ENCODE measurements at places on chromosomes 4 and X. TPM values are rescaled to one million over a fixed set of nuclear protein-coding genes. Genes with fewer than 3 reads are reported as not detected.

GRCh38 chrX:70444326-70444945, at the start of gene DLG3:
Gene DLG3, plus strand, starts transcription at chrX:70444835. Its CDS starts 367 bp downstream, at chrX:70445202.
- H3K27me3 ChIP-seq = no peaks in the 10 kb centered on the region
- no peak for DNase-seq
- H3K4me1 ChIP-seq = no peaks in the 10 kb centered on the region
- H3K36me3 ChIP-seq = no peaks in the 10 kb centered on the region
- H3K27ac ChIP-seq = no peak within 1 kb of the TSS

DNA sequence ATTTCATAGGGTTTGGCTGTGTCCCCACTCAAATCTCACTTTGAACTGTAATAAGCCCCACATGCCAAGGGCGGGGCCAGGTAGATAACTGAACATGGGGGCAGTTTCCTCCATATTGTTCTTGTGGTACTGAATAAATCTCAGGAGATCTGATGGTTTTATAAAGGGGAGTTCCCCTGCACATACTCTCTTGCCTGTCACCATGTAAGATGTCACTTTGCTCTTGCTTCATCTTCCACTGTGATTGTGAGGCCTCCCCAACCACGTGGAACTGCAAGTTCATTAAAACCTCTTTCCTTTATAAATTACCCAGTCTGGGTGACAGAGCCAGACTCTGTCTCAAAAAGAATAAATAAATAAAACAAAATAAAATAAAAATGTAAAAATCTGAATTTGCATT, 95.9 kb downstream of the PDS5A start:
- H3K27me3 ChIP-seq = no peaks in the 10 kb centered on the region
- H3K4me3 ChIP-seq = no peak overlapping the region
- H3K27ac ChIP-seq = no peak overlapping the region
- H3K36me3 ChIP-seq = no peaks in the 10 kb centered on the region
- DNase-seq = no peak
- H3K4me1 ChIP-seq = no peaks in the 10 kb centered on the region

The MTM1 gene
- 17.3 TPM for total RNA-seq

DNA sequence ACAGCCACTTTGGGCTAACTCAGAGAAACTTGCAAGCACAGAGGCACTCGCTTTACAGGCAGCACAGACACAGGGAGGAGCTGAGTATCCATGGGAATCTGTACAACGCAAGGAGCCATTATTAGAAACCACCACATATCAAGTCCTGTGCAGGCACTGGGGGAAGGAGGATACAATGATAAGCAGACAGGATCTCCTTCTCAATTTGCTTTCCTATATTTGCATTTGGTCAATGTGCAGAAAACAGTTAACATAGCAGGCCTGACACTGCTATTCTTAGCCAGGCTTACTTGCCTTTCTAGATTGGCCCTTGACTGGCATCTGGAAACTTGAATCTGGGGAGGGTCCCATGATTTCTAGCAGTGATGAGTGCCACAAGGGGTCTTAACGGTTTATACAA, 65.8 kb downstream of the TEC start:
- no peak overlapping the region for H3K27ac ChIP-seq
- no peaks in the 10 kb centered on the region for H3K36me3 ChIP-seq
- H3K27me3 ChIP-seq = no peaks in the 10 kb centered on the region
- no peak for DNase-seq
- no peak overlapping the region for H3K4me3 ChIP-seq

DNA sequence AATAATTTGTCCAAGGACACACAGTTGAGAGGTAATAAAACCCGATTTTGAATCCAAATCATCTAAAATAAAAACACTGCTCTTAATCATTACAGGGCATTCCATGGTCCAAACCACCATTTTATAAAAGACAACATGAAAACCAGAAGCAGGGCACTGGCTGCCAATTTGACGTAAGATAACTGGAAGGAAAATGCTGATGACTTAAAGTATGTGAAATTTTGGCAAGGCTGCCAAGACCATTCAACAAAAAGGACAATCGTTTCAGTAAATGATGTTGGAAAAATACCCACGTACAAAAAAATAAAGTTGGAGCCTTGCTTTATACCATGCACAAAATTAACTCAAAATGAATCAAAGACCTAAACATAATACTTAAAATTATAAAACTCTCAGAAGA, 344.4 kb downstream of the RAPGEF2 start:
- no peaks in the 10 kb centered on the region for H3K4me1 ChIP-seq
- H3K27ac ChIP-seq = no peak overlapping the region
- no peaks in the 10 kb centered on the region for H3K36me3 ChIP-seq
- no peak for DNase-seq

GRCh38 chr4:7693711-7694110, 245.9 kb downstream of the AFAP1 start:
- H3K27ac ChIP-seq = no peak overlapping the region
- no peak overlapping the region for H3K4me3 ChIP-seq
- H3K4me1 ChIP-seq = peaks cover 5% of the 10 kb centered on the region

DNA sequence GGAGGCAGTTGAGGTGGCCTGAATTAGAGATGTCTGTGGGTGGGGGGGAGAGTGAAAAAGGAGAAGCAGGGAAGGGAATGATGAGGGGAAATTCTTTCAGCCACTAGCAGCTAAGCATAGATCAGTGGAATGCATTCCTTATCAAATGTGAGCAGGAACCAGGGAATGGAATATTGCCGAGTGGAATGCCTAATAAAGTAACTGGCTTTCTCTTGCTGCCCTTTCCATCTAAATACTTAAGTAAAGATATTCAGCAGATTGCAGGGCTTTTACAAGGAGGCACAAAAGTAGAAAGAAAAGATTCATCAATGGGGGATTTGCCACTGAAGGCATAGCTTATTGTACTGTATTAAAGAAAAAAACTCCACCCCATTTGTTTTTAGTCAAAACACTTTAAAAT, 263.0 kb upstream of the RPS6KA3 start:
- DNase-seq = no peak
- H3K27ac ChIP-seq = no peak overlapping the region
- H3K4me1 ChIP-seq = no peaks in the 10 kb centered on the region
- no peak overlapping the region for H3K4me3 ChIP-seq

- no peaks in the 10 kb centered on the region for H3K27me3 ChIP-seq
- H3K4me1 ChIP-seq = no peaks in the 10 kb centered on the region
- H3K36me3 ChIP-seq = no peaks in the 10 kb centered on the region
Measured at GRCh38 chr4:119103263-119103662, 32.4 kb upstream of the MYOZ2 start.

DNA sequence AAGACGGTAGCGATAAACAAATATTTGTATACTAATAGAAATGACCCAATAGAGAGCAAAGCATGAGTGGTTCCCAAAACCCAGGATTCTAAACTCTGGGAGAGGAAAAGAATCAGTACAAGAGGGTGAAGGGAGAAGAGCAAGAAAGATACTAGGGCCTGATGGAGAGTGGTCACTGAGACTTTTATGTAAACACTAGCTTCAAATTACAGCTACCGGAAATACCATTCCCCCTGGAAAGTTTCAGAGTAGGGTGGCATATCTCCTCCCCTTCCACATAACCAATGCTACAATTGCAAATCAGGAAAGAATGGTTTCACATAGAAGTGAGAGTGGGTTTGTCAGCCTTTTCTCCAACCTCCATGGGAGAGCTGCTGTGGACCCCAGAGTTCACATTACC, 77.1 kb downstream of the EIF4E start:
- DNase-seq = no peak
- H3K27ac ChIP-seq = no peak overlapping the region
- H3K4me3 ChIP-seq = no peak overlapping the region
- no peaks in the 10 kb centered on the region for H3K36me3 ChIP-seq

The CXCL8 gene
- total RNA-seq = 33.7 TPM

GRCh38 chrX:45009371-45010000, 136.5 kb downstream of the KDM6A start:
- H3K4me1 ChIP-seq = no peaks in the 10 kb centered on the region
- no peaks in the 10 kb centered on the region for H3K27me3 ChIP-seq
- H3K4me3 ChIP-seq = no peak overlapping the region
- no peaks in the 10 kb centered on the region for H3K36me3 ChIP-seq

The NDNF gene
- total RNA-seq = 2.6 TPM

DNA sequence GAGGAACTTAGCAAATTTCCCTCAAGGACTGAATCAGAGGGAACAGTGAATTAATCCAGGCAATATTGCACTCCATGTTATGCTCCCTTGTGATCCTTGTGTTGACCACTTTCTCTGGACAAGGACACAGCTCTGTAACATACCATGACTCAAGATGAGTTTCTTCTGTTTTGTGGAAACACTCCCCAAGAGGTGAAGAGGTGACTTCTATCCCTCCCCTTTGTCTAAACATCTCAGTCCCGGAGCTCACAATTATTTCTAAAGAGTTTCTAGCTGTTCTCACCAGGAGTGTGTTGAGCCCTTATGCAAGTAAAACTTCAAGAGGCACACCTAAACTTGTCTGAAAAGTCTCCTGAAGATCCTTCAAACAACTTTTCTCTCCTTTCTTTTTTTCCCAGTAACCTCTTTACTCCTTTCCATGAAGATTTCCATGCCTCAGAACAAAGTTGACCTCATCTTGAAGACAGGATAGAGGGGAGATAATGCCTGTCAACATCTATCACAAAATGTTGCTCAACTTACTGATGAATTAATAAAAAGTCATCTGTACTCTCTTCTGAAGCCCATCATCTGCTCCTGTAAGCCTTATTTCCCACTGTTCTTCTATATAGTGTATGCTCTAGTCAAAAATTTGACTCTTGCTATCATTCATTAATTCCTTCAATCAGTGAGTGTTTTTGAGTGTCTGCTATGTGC, 429.1 kb downstream of the SPRY1 start:
- no peaks in the 10 kb centered on the region for H3K4me1 ChIP-seq
- H3K36me3 ChIP-seq = no peaks in the 10 kb centered on the region
- H3K4me3 ChIP-seq = no peak overlapping the region
- H3K27me3 ChIP-seq = no peaks in the 10 kb centered on the region

The SPANXD gene
- total RNA-seq = not detected

The NAP1L2 gene
- total RNA-seq = 2.6 TPM

DNA sequence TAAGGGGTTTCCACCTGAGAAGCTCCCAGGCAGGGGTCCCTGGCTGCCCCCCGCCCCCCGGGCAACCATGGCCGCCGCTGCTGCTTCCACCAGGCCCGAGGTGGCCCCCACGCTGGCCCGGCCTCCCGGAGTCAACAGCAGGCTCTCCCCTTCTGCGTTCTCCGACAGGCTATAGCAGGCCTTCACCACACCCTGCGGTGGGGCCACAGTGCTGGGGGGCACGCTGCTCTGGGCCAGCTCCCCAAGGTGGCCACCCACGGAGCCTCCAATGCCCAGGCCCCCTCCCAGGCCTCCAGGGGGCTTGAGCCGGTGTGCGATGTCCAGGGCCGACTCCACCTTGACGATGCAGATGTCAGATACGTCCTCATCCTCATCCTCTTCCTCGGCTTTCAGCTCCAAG, 72.5 kb downstream of the UBE2K start:
- no peaks in the 10 kb centered on the region for H3K27me3 ChIP-seq
- H3K4me1 ChIP-seq = no peaks in the 10 kb centered on the region
- no peak overlapping the region for H3K4me3 ChIP-seq

GRCh38 chrX:22389556-22390179, 117.0 kb downstream of the CBLL2 start:
- no peak for DNase-seq
- H3K27me3 ChIP-seq = no peaks in the 10 kb centered on the region
- H3K27ac ChIP-seq = no peak overlapping the region
- no peaks in the 10 kb centered on the region for H3K36me3 ChIP-seq
- H3K4me3 ChIP-seq = no peak overlapping the region
- no peaks in the 10 kb centered on the region for H3K4me1 ChIP-seq

DNA sequence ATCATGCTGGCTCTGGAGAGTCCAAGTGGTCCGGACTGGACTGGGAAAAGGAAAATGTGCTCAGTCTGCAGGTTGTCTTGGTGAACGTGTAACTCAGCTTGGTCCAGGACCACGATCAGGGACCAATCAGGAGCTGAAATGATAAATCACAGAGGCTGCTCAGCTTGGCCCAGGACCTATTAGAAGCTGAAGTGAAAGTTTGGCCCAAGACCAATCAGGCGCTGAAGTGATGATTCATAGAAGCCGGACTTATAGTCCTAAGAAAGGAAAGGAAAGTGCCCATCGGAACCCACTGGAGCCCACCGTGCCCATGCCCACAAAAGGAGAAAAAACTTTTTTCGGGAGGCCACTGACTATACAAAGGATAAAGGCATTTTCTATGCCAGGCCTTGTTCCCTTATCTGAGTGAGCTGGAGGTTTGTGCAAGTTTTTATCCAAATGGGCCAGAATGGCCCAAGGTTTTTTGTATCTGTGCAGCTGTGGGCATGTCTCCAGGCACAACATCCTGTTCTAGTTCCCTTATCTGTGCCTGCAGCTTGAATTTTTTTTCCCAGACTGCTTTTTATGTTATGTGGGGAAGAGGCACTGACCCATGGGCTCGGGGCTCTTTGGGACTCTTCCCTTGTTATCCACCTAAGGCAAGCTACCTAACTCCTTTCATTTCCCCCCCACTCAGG, 194.4 kb downstream of the FAM133A start:
- no peak overlapping the region for H3K4me3 ChIP-seq
- no peak for DNase-seq
- H3K27me3 ChIP-seq = no peaks in the 10 kb centered on the region
- H3K36me3 ChIP-seq = no peaks in the 10 kb centered on the region

The PWWP3B gene
- total RNA-seq = 2.6 TPM

DNA sequence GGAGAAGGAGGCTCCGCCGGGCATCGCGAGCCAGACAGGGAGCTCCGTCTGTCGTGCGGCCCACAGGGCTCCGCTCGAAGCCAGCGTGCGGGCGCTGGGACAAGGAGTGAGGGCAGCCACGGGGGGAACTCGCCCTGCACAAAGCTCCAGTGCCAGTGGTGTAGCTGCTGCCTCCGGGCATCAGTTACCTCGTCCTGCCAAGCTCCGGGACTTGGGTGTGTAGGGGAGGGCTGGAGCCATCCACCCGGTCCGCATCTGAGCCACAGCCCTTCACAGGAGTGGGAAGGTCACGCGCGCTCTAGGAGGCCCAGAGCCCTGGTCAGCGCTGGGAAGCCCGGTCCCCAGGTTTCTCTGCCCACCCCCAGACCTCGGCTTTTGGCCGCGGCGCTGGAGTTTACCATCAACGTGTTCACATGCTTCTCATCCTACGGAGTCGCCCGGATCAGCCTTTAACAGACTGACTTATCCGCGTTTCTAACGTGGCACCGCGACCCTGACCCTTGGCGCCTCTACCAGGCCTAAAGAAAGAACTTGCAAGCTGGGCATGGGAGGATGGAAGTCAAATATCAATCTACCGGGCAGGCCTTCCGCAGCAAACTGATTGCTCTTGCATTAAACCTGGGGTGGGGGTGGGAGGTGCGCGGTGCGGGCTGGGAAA, 8.4 kb upstream of the PRDM8 start:
- H3K36me3 ChIP-seq = no peaks in the 10 kb centered on the region
- no peak for DNase-seq
- H3K4me3 ChIP-seq = no peak overlapping the region
- no peaks in the 10 kb centered on the region for H3K4me1 ChIP-seq
- H3K27ac ChIP-seq = no peak overlapping the region

- no peaks in the 10 kb centered on the region for H3K27me3 ChIP-seq
- H3K4me3 ChIP-seq = no peak overlapping the region
- H3K36me3 ChIP-seq = no peaks in the 10 kb centered on the region
- H3K4me1 ChIP-seq = no peaks in the 10 kb centered on the region
Measured at GRCh38 chr4:22744478-22745062, 51.8 kb downstream of the GBA3 start.

DNA sequence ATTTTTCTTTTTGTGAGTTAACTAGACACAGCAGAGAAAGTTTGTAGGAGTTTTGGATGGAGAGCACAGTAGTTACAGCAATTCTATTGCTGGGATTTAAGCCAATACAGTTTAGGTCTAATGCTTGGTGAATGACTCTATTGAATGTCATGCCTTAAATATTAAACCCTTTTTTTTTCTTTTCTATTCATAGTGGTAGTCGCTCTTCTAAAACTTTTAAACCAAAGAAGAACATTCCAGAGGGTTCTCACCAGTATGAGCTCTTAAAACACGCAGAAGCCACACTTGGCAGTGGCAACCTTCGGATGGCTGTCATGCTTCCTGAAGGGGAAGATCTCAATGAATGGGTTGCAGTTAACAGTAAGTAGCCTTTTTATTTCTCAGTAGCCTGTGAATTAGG, 34.8 kb upstream of the DCK start:
- H3K4me3 ChIP-seq = no peak overlapping the region
- no peaks in the 10 kb centered on the region for H3K36me3 ChIP-seq
- no peak for DNase-seq
- no peaks in the 10 kb centered on the region for H3K27me3 ChIP-seq
- no peak overlapping the region for H3K27ac ChIP-seq
